ENCODE measurements at places on chromosomes 7 and 10.

GRCh38 chr7:102849079-102849478 lies 63.7 kb upstream of the LRRC17 start:
- no peak for DNase-seq

GRCh38 chr10:72009051-72009424 lies 44.8 kb downstream of the CHST3 start:
- no peak for DNase-seq

DNA sequence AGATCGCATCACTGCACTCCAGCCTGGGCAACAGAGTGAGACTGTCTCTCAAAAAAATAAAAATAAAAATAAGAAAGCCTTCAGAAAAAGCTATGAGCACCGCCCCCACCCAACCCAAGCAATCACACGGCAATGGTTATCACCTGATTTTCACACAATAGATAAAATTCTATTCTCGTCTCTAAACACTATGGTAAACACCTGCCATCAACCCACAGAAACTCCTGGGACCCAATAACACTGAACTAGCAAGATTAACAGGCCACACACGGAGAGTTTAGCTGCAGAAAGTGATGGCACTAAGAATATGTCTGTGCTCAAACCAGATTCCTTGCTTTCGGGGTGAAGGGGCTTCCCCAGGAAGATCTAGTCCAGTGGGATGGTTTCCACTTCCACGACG lies 173.8 kb downstream of the DIP2C start:
- no peak for DNase-seq

GRCh38 chr7:151834271-151835035 lies 42.5 kb downstream of the PRKAG2 start:
- no peak for DNase-seq

GRCh38 chr10:97503406-97503805 lies 4.7 kb downstream of the UBTD1 start:
- DNase-seq: no peak

GRCh38 chr10:89206402-89207180 lies 526 bp downstream of the CH25H start:
- no peak for DNase-seq

GRCh38 chr10:12235116-12235694 lies 39.2 kb downstream of the CDC123 start:
- DNase-seq: no peak

- no peak for DNase-seq
These were observed 27.3 kb upstream of the CALD1 start for GRCh38 chr7:134752006-134752760.

DNA sequence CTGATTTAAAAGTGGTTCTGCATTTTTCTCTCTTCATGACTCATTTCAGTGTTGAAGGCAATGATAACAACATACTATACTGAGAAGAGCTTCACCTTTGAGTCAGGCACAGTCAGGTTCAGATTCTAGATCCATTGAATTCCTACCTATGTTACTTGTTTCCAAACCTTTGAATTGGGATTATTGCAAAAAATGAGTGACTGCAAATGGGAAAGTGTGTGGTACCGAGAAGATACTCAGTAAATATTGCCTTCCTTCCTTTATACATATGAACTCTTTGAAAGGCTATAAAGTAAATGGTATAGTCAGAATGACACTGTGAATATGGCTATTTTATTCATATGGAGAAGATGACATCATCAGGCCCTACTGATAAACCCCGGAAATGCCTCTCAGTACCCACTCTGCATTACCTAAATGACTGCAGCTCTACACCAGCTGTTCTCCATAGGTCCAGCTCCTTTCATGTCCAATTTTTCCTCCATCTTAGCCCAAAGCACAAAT lies 66.7 kb upstream of the FGL2 start:
- DNase-seq: no peak

DNA sequence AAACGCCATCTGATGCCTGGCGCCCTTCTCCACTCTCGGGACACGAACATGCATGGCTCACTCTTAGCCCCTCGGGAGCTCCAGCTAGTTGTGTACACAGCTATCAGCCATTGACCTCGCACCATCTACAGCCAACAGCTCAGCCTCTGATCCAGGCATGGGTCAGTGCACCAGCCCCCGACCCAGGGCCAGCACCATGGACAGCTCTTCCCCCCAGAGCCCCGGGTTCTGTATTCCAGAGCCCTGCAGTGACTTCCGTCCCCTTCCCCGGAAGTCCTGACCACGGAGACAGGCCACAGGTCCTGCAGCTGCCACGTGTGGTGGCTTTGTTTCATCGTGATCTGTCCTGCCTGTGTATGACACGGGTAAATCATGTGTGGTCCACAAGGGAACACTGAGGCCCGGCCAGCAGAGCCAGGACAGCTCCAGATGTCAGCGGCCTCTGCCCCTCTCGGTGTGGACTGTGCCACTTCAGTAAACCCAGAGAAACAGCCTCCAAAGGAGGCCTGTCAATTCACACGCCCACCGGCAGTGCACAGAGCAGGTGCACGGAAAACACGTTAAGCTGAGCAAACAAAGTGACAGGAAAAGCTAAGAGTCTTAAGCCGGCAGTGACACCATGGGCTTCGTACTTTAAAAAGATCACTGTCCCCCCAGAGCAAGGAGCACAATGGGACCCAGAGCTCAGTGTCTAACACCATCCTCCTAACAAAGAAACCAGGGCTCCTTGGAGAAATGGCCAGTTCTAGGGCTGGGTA lies 13.0 kb downstream of the STK32C start:
- no peak for DNase-seq

DNA sequence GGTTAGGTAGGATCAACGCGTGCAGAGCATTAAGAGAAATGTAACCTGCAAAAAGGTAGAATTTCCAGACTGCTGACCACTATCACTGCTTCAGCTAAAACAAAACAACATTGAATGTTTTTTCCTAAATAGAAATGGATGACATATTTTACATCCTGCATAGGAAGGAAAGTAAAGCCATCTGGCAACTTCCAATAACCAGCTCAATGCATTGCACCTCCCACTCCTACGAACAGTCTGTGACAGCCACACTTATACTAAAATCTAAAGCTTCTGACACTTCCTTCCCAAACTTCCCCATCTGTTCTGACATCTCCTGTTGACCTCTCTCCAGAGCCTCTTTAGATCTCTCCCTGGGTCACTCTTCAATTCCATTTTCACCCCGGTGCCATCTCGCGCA lies 47.1 kb downstream of the NRCAM start:
- no peak for DNase-seq

DNA sequence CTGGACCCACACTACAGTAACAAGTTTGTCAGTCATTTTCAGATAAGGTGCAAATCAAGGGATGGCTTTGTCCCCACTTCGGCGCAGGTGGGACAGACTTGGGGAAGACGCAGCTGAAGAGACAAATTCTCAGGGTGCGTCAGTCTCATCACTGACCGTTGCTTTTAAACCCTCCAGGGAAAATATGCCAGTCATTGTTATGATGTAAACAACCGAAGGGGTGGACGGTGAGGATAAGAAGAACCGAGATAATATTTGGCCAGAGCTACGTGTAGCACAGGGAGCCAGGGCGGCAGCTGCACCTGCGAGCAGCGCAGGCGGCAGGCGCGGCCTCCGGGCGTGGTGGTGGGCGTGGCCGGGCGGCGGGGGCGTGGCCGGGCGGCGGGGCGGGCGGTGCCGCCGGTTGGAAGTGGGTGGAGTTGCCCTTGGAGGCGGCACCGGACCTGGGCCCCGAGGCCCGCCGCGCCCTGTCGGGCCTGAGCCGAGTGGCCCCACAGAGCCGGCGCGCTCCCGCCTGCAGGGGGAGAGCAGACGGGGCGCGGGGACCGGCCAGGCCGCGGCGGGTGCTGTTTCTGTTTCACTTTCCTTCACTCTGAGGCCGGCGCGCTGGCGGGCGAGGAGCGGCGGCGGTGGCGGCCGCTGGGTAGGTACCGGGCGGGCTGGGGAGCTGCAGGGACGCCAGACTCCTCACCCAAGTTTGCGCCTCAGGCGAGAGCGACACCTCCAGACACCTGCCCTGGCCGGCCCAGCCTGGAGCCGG lies at the start of gene PCGF5:
Gene PCGF5 (plus strand): TSS at position 470 of the 760 bp plus-strand sequence. CDS start 2,209 bp downstream, outside the sequence.
- DNase-seq: peak; percentile 94

DNA sequence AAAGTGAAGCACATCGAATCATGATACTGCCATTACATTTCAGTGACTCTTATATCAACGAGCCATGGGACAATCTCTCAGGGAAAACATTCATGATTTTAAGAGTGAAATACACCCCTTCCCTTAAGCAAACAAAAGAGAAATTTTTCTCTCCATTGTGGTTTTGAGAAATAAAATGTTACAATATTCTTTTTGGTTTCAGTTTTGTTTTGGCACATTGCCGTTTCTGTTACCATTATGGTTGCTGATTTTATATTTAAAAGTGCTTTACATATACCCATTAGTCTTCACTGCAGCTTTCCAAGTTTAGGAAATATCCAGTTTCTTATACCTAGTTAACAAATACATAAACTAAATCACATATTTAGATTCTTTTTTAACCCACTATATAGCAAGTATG lies 126.8 kb upstream of the SEM1 start:
- DNase-seq: no peak

DNA sequence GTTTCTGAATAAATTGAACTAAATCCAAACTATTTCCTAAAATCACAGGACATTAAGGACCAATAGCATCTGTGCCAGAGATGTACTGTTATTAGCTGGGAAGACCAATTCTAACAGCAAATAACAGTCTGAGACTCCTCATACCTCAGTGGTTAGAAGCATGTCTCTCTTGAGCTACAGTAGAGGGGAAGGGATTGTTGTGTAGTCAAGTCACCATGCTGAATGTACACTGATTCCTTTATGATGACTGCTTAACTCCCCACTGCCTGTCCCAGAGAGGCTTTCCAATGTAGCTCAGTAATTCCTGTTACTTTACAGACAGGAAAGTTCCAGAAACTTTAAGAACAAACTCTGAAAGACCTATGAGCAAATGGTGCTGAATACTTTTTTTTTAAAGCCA lies 13.9 kb downstream of the MEST start:
- no peak for DNase-seq

DNA sequence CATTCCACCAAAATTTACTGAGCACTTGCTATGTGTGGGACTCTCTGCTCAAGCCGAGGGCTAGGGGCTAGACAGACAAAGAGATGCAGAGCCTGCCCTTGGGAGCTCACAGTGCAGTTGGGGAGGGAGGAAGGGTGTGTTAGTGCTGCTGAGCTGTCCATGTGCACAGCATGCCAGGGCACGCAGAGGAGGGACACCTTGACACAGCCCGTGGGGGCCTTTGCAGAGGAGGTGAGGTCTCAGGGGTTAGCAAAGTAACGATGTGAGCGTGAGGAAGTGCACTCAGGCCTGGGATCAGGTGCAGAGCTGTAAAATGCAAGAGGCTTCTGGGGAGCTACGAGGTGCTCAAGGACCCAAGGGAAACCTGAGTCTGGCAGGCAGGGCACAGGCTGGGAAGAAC lies 16.3 kb downstream of the PRKCQ start:
- DNase-seq: no peak

DNA sequence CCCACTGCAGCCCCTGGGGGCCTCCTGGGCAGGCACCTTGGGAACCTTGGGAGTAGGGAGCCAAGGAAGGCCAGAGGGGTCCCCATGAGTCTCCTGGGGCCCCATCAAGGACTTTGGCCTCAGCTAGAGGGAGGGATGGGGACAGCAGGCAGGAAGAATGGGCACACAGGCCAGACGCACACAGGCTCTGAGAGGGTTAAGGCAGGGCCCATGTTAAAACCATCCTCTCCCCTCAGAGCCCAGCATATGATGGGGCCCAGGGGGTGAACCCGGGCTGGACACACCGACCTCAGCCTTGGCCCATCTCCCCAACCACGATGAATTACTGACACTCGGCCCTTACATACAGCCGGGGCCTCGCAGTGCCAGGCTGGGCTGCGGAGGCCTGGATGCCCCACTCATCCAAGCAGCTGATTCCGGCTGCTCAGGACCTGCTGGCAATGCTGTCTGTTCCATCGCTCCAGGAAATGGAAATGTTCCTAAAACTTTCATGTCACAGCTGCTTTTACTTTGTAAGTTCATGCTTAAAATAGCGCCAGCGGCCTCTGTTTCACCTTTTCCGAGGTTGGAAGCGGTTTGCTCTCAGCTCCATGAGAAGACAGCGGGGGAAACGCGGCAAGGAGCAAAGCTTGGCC lies 17.3 kb upstream of the INPP5A start:
- no peak for DNase-seq

GRCh38 chr7:101121991-101122932 lies 4.6 kb upstream of the SERPINE1 start:
- peak; percentile 43 for DNase-seq

GRCh38 chr7:2120251-2120660 lies 112.5 kb downstream of the MAD1L1 start:
- DNase-seq: no peak

DNA sequence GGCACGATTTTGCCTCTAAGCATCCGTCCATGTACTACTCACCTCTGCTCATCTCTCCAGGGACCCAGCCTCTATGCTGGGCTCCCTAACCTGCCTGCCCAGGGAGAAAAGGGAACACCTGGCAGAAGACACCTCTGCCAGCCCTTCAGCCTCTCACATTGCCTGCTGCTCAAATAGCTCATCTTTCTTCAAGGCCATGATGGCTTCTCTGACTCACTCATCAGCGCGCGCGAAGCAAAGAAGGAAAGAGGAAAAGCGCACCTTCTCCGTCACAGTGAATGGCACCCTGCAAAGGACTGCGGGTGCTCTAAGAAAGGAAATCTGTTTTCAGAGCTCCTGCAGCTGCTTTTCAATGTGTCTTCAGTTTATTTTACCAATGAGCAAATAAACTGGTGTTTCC lies 174.0 kb downstream of the PRKAG2 start:
- no peak for DNase-seq

GRCh38 chr7:73851410-73852338 lies 9.3 kb upstream of the TMEM270 start:
- DNase-seq: no peak

GRCh38 chr7:107501593-107501992 lies 31.7 kb downstream of the GPR22 start:
- no peak for DNase-seq

DNA sequence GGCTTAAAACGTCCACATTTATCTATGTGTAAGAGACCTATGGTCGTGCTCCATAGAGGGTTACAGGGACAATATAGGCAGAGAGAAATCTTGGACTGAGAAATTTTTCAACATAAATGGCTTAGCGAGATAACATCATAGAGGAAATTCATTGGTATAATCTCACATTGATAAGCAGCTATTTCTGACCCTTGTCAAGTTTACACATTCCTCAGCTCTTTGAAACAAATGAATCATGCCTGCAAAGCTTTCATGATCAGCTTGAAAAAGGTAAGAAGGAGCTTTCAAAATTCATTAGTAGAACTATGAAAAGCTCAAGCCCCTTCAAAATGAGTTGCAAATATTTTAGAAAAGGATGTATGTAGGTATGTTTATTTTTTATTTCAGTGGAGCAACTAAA lies 478.8 kb downstream of the NEBL start:
- no peak for DNase-seq

DNA sequence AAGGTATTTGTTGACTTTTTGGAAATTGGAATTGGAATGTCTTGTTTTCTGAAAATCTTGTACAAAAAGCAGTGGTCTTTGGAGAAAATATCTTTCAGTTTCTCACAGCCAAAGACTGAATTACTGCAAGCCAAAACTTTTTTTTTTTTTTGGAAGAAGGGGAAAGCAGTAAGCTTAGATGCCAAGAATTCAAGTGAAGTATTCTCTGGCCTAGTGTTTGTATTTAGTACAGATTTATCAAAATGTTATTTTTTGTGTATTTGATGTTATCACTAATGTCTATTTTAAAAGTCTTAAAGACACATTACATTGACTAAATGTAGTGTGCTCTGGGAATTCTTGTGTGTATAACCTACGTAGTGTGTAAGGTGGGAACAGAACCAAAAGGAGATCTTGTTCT lies 6.2 kb downstream of the TET1 start:
- no peak for DNase-seq

- DNase-seq: no peak
These were observed 553 bp upstream of the ADD3 start for GRCh38 chr10:110007161-110007700.
